Hindlimb muscle (tissue), 1 donor: ENCODE measurements at places on chromosomes 4 and X.

DNA sequence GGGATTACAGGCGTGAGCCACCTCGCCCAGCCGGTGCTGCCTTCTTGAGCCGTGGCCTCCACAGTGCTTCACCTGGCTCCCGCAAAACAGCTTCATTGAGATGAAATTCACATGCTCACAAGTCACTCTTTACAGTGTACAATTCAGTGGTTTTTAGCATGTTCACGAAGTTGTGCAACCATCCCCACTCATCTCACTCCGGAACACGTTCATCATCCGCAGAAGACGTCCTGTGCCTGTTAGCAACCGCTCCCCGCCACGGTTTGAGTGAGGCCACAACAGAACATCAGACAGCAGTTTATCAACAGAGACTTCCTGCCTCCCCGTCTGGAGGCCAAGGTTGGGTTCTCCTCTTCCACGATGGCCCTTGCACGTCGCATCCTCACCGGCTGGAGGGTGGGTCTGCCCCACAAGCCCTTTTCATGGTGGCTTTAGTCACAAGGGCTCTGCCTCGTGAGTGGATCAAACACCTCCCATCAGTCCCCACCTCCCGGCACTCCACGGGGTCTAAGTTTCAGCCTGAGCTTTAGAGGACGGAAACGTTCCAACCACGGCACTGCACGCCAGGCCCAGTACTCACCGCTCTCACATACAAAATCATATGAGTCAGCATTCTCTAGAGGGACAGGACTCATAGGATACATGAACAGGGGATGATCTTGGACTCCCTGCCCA lies 29.6 kb upstream of the SPON2 start:
- no peak for DNase-seq

GRCh38 chr4:54229631-54230483 lies 764 bp downstream of the PDGFRA start:
- no peak for DNase-seq

- DNase-seq = no peak
These were observed 15.0 kb downstream of the BRCC3 start for GRCh38 chrX:155086202-155086840.

- DNase-seq = no peak
These were observed 87.4 kb upstream of the AMELX start for GRCh38 chrX:11205796-11206195.
